ENCODE measurements at places on chromosomes 4 and X.

DNA sequence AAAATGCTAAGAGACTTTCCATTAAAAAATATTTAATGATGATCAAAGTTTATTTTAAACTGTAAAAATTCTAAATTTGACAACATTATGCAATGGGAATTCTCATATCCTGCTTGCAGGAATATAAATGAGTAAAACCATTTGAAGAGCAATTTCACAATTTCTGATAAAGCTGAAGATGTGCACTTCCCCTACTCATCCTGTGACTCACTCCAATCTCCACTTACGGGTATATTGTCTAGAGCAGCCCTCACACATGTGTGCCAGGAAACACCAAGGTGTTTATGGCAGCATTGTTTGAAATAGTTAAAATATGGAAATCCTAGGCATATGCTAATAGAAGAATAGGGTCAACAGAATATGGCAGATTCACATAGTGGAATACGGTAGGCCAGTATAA, 158.4 kb downstream of the PDHA2 start:
- DNase-seq = no peak

DNA sequence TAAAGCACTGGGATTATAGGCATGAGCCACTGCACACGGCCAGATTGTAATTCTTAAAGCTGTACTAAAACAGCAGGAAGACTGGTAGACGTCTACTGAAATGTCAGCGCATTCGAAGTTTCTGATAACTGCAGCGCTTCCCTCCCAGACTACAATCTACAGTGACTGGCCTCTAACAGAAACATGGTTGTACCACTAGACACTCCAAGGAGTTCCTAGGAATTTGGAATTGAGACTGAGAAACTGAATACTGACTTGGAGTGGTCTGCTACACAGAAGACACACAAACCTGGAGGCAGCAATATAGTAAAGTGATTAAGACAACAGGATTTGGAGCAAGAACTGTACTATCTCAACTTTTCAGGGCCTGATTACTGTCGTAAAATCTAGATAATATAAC, 937 bp downstream of the HELQ start:
- DNase-seq = peak; percentile 31

- DNase-seq = no peak
These were observed 43.4 kb downstream of the SLC9A7 start for GRCh38 chrX:46715530-46715929.

DNA sequence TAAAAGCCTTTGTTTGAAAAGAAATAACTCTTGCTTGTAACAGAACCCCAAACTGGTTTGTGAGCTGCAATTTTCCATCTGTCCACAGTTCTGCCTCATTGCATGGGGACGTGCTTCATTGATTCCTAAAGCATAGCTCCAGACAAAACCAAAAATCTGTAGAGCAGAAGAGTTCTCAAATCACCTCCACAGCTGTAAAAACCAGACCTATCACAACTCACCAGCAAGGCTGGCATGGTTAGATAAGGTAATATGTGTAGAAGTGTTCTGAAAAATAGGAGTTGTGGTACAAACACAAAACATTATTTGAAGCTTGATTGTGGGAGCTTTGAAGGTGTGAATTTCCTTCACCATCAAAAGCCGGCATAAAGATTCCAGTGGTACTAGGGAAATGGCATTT, 12.5 kb upstream of the RAB28 start:
- DNase-seq = no peak

- no peak for DNase-seq
These were observed 11.3 kb downstream of the PDE6B start for GRCh38 chr4:636628-637159.

- DNase-seq = no peak
These were observed 15.8 kb upstream of the SLC25A4 start for GRCh38 chr4:185127021-185127925.

DNA sequence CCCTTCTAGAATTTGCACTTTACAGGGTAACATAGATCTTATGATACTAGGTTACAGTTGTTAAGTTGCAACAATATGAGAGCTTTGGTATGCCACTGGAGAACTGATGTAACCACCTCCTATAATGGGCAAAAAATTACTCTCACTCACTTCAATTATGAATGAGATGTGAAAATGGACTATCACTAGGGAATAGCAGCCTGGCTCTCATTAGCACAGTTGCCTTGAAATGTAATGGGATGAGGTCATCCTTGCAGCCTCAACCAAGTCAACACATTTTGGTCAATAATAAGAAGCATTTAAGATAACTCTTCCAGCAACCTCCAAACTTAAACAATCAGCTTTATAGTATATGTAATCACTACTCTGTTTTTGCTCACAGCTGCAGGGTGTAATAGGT, 69.4 kb downstream of the TBC1D9 start:
- no peak for DNase-seq

DNA sequence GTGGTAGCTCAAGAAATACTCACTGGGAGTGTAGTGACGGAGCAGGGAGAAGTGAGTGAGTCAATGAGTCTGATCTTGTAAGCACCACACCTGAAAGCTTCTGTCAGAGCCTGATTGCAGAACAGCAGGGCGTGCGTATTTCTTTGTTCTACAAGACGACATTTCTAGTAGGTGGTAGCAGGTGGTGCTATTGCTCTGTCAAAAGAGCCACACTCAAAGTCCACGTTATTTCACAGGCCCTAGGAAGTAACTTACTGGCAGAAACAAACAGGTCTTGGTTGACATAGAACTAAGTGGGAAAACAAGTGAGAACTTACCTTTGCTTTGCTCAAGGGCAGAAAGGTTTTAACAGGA, 46.4 kb upstream of the SPRY1 start:
- DNase-seq = peak; percentile 80

DNA sequence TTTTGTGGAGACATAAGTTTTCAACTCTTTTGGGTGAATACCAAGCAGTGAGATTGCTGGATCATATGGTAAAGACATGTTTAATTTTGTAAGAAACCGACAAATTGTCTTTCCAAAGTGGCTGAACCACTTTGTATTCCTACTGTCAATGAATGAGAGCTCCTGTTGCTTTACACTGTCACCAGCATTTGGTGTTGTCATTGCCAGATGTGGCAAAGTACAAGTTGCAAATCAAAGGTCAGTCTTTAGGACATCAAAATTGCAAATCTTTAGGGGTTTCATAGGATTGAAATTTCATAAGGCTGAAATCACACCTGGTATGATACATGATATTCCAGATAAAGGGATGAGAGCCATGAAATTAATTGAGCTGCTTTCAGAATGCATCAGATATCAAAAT, 67.7 kb upstream of the ELOVL6 start:
- DNase-seq = no peak

- DNase-seq = no peak
These were observed 4.4 kb downstream of the MSMO1 start for GRCh38 chr4:165331823-165332222.

DNA sequence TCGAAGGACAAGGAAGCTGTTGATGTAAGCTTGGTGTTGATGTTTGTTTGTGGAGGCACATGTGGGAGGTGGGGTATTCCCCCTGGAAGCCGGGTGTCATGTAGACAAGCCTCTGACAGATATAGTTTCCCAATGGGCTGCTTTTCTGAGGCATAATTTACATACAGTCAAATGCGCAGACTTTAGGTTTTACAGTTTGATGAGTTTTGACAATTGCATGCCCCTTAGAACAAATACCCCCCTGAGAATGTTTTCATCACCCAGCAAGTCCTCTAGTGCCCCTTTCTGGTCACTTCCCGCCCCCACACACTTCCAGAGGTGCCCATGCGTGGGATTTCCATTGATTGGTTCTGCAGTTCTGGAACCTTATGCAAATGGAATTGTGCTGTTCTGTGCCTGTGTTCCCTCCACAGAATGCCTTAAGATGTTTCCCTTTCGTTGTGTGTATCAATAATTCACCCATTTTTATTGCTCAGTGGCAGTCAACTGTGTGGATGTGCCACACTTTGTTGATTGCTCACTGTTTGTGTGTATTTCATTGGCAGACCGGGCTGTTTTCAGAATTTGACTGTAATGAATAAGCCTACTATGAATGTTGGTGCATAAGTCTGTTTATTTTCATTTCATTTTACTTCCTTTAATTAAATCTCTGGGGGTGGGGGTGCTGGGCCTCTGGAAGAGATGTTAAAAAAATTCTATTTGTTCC, 8.5 kb downstream of the EVC start:
- no peak for DNase-seq

DNA sequence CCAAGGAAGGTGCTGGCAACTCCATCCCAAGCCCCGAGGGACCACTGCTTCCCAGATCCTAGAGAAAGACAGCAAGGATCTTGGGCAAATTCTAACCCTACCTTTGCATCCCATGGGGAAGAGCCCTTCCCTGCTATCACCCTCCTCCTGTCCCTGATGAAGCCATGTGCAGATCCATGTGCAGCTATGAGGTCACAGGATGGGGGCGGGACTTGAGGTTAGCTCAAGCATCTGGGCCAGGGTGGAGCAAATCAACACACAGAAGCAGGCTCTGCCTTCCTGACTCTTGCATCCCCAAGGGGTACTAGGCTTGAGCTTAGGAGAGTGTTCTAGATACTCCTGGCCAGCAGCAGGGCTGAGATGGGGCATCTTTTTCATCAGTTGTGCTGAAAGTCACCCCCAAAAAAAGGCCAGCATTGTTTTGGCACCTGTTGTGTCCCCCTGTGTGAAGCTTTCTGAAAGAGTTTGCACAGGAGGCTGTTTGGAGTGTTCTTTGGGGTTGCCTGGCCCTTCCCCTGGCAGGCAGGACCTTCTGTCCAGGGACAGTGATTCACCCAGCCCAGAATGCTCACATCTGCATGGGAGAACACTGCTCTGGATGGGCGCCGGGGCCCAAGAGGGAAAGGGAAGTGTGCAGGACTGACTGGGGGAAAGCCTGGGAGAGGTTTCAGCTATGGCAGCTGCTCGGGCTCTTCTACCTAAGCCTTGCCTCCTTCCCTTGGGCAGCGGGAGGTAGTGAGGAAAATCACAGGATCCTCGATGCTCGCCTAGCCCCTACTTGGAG, 50.8 kb downstream of the PRPS1 start:
- DNase-seq = peak; percentile 76

- no peak for DNase-seq
These were observed 2550.2 kb downstream of the PCDH7 start for GRCh38 chr4:33270403-33270802.

GRCh38 chrX:17433965-17434364, 59.0 kb downstream of the NHS start:
- DNase-seq = no peak

GRCh38 chr4:152847376-152847775, 67.6 kb downstream of the ARFIP1 start:
- no peak for DNase-seq

GRCh38 chrX:101682723-101683122, 23.1 kb upstream of the ARMCX2 start:
- DNase-seq = no peak

- DNase-seq = no peak
These were observed 3.2 kb downstream of the DGKQ start for GRCh38 chr4:970046-970745.

GRCh38 chrX:80184854-80185253, 170.3 kb downstream of the TBX22 start:
- DNase-seq = no peak

DNA sequence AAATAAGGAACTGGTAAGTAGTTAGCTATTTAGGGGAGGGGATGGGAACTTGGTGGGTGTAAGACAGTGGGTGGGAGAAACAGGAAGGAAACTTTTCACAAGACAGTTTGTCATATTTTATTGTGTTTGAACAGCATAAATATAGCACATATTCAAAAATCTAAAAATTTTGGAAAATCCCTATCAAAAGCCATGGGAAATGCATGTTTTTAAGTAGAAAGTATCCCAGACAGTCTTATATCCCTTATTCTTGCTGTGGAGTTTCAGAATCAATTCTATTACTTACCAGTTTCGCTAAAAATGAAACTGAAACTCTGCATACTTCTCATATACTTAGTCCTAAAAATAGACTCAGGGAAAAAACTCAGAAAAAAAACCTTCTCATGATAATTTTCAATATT, 22.3 kb upstream of the RASGEF1B start:
- no peak for DNase-seq

- DNase-seq = no peak
These were observed 37.3 kb downstream of the DCTD start for GRCh38 chr4:182879913-182880312.

DNA sequence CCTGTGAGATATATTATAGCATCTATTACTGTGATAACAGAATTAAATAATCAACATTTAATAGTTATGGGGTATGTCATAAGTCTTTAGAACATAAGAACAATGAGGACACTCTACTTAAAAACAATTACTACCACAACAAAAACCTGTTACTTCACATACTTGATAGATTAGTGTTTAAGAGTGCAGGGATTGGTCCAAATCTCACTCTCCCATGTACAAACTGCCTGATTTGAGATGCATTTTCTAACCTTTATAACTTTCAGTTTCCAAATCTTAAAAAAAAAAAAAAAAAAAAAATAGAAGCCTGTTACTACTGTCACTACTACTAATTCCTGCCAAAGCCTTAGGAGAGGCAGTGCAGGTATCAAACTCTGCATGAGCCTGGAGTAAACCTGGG, 5.6 kb downstream of the PCDH18 start:
- no peak for DNase-seq

DNA sequence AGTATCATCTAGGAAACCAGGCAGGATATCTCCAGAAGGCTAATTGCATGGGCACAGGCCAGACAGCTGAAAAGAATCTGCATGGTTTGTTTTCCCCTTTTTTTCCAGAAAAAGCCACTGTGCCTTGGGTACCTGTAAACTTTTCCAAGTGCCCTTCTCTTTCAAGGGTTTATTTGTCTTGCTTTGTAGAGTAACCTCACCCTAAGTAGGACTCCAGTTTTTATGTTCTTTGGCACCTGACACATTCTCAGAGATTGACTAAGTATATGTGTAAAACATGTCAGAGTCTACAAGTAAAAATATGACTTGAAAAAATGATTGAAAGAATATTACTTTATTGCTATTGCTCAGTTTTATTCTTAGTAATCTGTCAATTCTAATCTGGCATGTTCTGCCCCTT, 70.7 kb upstream of the TEX13C start:
- DNase-seq = no peak

- no peak for DNase-seq
These were observed 74.9 kb downstream of the TBL1X start for GRCh38 chrX:9539605-9540387.

DNA sequence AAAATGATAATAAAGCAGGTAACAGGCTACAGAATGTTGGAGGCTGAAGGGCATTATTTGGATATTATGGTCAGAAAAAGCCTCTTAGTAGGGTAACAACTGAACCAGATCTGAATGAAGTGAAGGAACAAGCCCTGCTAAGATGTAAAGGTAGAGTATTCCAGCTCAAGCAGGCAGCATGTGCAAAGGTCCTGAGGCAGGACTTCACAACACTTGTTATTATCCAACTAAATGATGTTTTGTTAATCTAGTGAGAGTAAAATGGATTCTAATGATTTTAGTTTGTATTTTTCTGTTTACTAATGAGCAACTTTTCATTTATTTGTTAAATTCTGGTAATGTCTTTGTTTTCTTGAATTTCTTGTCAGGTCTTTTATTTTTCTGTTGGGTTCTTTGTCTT, 35.7 kb downstream of the RAB33B start:
- no peak for DNase-seq

DNA sequence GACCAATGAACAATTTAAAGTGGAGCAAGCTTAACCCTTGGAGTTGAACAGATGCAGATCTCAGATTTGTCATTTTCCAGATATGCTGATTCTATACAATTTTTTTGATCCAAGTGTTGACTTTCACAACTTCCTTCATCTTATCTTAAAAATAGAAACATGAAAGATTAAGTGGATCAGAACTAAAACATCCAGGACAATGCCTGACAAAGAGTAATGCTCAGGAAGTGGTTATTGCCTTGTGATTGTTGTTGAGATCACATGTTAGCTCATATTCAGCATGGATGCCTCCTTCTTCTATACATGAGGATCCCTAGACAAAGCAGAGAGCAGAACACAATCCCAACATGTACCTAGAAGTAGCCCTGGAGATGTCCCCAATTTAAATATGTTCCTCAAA, 160.9 kb downstream of the PPARGC1A start:
- DNase-seq = no peak

Measured in HT-29 (cell line).